Activated naive CD4-positive, alpha-beta T cell treated with Interleukin-2 at 50 U/mL for 16 hours (primary cell): ENCODE measurements at places on chromosomes 3 and 15.

DNA sequence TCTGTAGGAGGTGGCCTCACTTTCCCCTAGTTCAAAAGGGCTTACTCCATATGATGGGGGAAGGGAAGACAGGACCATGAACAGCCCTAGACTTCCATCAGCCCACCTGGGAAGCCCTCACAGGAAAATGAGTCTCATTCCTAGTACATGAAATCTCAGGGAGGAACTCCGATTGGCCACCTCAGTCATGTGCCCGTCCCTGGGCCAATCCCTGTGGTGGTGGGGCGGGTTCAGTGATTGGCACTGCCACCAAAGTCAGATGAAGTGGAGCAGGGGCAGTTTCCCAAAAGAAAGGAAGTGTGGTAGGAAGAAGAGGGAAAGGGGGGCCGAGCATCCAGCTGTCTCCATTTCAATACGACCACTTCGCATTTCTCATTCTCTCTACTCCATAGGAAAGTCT is 25.9 kb upstream of the GP9 start:
- no peak for DNase-seq

GRCh38 chr15:74788042-74788682 is 6.3 kb downstream of the CSK start:
- DNase-seq: no peak

DNA sequence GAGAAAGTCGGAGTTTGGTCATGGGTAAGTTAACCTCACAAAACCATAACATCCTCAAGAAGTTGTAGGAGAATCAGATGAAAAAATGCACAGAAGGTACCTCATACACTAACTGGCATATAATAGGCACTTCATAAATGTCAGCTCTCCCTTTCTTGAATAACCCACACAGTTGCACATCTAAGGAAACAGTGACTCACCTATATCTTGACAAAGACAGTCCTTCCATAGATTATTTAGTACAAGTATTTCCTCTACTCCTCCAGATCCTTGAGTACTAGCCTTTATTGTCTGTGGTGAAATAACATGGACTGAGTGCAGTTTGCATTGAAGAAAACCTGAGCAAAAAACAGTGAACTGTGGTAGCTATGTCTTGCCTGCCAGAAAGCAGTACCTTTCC is 46.6 kb downstream of the MAGI1 start:
- DNase-seq: no peak

- DNase-seq: no peak
These were observed 66.4 kb downstream of the ASTE1 start for GRCh38 chr3:130960139-130960795.

DNA sequence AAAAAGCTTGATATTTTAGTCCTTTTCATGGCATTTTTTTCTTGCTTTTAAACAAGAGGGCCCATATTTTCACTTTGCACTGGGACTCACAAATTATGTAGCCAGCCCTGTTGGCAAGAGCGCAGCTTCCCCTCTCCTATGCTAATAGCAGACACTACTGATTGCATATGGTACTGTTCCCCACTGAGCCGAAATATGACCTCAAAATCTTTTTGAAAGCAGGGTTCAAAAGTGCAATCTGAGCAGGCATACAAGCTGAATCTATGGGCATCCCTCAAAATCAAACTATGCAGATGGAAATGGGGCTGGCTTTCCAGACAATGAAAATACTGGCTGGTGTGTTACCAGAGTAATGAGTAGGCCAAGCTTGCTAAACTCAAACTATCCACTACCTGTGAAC is 225.2 kb upstream of the SETMAR start:
- DNase-seq: no peak

DNA sequence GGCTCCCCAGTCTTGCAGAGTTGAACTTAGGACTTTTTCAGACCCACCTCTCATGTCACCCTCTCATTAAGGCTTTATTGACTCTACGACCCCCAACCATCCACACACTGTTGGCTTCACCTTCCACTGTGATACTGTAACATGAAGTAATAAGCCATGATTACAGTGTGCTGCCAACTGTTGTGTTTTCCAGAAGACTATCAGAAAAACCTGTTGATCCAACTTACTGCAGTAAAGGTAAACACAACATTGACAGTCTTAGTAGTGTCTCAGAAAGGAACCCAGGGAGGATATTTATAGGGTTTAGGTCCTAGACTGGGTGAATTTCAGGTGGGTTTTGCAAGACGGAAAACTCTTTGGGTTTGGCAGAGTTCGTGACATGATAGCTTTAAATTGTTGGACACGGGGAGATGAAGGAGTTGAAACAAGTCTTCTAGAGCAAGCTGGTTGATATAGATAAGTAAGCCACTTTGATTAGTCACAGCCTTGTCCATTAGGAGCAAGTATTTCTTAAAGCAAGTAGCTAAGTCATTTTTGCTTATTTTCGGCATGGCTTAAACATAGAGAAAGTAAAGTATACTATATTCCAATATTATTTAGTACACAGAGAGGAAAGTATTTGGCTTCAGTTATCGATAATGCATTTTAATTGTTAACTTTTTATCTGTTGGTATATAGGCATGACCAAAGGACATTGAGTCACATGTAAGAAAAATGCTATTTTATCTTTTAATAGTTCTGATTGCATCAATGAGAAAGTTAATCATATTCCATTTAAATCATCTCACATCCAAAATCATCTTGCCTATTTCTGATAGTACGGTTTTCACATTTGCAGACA is 2.4 kb upstream of the COL6A5 start:
- no peak for DNase-seq

DNA sequence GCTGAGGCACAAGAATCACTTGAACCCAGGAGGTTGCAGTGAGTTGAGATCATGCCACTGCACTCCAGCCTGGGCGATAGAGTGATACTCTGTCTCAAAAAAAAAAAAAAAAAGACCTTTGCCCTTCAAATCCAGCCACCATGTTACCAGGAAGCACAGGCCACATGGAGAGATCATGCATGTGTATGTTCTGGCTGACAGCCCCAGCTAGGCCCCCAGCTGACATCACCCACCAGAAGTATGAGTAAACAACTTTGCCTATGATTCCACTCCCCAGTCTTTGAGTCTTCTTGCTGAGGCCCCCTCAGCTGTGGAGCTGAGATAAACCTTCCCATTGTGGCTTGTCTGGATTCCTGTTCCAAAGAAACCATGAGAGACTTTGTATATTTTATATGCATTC is 3.3 kb upstream of the ARIH2 start:
- DNase-seq: no peak

DNA sequence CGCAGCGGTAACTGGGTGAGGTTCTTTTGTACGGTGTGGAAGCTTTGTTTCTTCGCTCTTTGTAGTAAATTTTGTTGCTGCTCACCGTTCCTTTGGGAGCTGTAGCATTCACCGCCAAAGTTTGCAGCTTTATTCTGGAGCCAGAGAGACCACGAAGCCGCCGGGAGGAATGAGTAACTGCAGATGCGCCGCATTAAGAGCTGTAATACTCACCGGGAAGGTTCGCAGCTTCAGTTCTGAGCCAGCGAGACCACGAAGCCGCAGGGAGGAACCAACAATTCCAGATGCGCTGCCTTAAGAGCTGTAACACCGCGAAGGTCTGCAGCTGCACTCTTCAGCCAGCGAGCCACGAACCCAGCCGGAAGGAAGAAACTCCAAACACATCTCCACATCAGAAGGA is 56.0 kb upstream of the DYNC1LI1 start:
- no peak for DNase-seq

- DNase-seq: no peak
These were observed 51.5 kb downstream of the RPN1 start for GRCh38 chr3:128598884-128599664.

- DNase-seq: no peak
These were observed 168.6 kb downstream of the GRM7 start for GRCh38 chr3:7029562-7029961.

GRCh38 chr15:97406841-97407240 is 553.7 kb upstream of the ARRDC4 start:
- no peak for DNase-seq

DNA sequence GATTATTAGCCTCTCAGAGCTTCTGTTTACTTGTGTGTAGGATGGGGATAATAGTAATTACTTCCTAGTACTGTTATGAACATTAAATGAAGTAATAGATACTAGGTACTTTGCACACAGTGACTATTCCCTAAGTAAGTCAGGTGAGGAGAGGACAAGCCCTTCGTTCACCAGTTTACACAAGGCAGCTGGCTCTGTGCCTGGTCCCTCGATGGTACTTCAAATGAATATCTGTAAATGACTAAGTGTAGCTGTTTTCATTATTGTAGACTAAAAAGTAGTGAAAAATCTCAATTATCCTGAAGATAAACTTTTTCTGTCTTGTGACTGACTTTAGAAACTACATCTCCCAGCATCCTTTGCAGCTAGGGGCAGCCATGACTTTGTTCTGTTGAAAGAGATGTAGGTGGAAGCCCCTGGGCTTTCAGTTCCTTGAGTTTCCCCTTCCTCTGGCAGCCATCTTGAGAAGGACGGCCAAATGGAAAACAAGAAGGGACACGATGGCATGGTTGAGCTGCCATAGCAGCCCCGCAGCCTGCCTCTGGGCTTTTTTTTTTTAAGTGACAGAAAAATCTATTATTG is 11.7 kb upstream of the WNT7A start:
- no peak for DNase-seq

DNA sequence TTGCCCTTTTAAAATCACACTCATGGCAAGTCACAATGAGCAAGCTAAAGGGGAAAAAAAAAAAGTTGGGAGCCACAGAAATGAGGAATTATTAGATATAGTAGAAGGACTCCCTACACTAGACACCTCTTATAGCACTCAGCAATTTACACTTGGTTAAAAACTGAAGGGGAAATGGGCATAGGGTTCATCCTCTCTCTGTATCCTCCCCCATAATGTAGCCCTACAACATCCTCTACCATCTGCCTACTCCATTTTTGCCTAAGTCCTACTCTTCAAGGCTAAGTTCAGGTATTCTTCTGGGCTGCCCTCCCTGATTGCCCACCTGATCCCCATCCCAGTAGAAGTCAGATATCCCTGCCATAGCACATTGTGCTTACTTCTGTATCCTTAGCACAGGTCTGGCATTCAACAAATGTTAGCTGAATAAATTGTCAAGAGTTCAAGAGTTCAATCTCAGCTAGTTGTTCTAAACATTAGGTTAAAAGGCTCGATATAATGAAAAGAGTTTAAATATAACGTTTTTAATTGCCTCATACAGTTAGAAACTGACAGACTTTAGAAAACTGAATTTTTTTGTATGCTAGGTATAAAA is 14.5 kb downstream of the SETD2 start:
- no peak for DNase-seq

DNA sequence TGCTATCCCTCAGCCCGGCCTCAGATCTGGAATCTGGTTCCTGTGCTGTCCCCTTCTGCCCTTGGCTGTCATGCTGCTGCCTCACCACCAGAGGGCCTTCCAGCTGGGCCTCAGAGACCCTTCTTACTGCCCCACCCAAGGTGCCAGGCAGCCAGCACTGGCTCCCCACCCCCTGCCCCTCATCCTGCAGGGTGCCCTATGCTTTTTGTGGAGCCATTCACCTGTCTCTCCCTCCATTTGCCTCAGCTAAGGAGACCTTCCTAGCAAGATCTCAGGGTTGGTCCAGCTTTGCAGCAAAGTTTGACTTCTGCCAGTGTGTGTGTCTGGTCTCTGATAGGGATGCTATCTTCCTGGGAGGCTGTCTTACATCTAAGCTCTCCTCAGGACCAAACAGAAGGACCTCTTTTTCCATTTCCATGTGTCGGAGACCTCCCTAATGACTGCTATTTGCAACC is 1.9 kb upstream of the VWA5B2 start:
- DNase-seq: peak; percentile 53

DNA sequence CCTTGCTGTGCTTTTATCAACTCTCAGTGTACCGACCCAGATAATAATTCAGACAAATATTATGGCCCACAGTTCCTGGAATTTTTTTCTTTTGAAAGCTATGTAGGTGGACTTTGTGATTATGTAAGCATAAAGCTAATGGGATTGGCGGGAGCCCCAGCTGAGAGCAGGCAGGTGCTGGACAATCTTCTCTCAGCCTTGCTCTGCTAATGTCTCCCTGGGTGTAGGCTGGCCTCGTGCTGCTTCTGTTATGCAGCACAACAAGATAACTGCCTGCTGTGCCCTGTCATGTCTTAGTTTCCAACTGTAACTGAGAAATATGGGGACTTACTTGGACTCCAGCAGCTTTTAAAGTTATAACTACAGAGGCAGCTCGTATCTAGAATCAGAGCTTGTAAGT is 415.0 kb downstream of the PDCD6IP start:
- DNase-seq: no peak

GRCh38 chr3:59540241-59540640 is 490.4 kb upstream of the CFAP20DC start:
- no peak for DNase-seq
